ENCODE measurements at places on chromosomes 12 and 14. TPM values are rescaled to one million over a fixed set of nuclear protein-coding genes. Genes with fewer than 3 reads are reported as not detected.

GRCh38 chr12:113461666-113462065, 10.0 kb downstream of the LHX5 start:
- peaks cover 50% of the 10 kb centered on the region for H3K27me3 ChIP-seq
- DNase-seq: no peak
- H3K4me3 ChIP-seq: no peak overlapping the region
- no peak overlapping the region for H3K27ac ChIP-seq

The SIX1 gene
- not detected for total RNA-seq

The LRRK2 gene
- total RNA-seq: not detected

GRCh38 chr14:69204753-69205152, 13.5 kb downstream of the EXD2 start:
- H3K27me3 ChIP-seq: no peaks in the 10 kb centered on the region
- no peaks in the 10 kb centered on the region for H3K36me3 ChIP-seq
- H3K27ac ChIP-seq: no peak overlapping the region
- no peak for DNase-seq
- no peak overlapping the region for H3K4me3 ChIP-seq

The CEP170B gene
- 5.2 TPM for total RNA-seq

DNA sequence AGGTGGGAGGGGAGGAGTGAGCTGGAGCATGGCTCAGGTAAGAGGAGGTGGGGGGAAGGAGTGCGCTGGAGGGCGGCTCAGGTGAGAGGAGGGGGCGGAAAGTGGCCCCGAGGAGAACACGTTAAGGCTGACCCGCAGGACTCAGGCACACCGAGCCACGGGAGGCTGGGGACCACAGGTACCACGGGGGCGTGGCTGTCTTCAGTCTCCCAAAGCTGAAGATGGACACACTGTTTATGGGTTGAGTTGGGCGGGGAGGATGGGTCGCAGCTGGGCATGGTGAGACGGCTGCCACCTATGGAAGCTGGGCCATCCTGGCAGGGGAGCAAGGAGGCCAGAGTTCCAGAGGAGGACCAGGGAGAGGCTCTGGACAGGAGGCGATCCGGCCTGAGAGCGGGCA, 23.5 kb downstream of the UBR7 start:
- H3K4me1 ChIP-seq: peaks cover 8% of the 10 kb centered on the region
- H3K36me3 ChIP-seq: peaks cover 30% of the 10 kb centered on the region
- no peak overlapping the region for H3K4me3 ChIP-seq
- H3K27me3 ChIP-seq: no peaks in the 10 kb centered on the region
- no peak for DNase-seq

- no peak for DNase-seq
- H3K27ac ChIP-seq: no peak overlapping the region
- H3K4me3 ChIP-seq: no peak overlapping the region
- no peaks in the 10 kb centered on the region for H3K4me1 ChIP-seq
- no peaks in the 10 kb centered on the region for H3K36me3 ChIP-seq
Observed at GRCh38 chr12:117284140-117284539, 77.3 kb downstream of the NOS1 start.

The PTPN21 gene
- 0.17 TPM for total RNA-seq

The APOF gene
- total RNA-seq: not detected

The TMEM132C gene
- total RNA-seq: not detected

DNA sequence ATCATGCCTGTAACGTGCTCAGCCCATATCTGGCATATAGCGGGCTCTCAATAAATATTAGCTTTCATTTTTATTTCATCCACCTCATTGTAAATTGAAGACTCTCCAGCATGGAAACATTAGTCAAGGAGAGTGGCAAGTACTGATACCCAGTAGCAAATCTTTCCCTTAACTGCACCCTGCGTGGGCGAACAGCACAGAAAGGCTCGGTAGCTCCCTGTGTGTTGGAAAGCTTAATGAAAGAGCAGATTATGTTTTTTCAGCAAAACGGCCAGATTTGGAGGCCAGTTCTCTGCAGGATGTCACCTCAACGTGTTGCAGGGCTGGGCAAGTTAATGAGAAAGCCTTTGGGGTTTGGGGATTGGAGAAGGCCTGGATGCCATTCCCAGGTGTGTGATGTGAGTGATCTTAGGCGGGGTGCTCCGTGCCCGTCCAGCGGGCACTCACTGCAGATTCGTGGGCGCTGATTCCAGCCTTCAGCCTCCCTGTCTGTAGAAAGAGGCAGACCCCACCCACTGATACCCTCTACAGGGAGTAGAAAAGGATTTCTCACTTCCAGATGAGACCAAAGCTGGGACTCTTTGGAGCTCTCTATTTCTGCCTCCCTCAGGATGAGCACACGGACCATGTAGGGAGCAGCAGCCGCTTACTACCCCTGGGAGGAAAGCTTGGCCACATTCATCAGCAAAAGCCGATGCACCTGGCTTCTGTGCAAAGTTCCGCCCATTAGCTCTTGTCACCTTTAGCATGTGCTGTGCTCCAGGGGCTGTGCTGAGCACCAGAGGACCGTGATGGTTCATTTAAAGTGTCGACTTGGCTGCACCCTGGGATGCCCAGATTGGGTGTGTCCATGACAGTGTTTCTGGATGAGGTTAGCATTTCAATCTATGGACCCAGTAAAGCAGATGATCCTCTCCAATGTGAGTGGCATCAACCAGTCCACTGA, 29.1 kb downstream of the C14orf132 start:
- H3K27me3 ChIP-seq: no peaks in the 10 kb centered on the region
- H3K4me3 ChIP-seq: no peak overlapping the region
- no peaks in the 10 kb centered on the region for H3K36me3 ChIP-seq
- no peak overlapping the region for H3K27ac ChIP-seq
- H3K4me1 ChIP-seq: no peaks in the 10 kb centered on the region

- H3K4me1 ChIP-seq: peaks cover 36% of the 10 kb centered on the region
- H3K36me3 ChIP-seq: peaks cover 22% of the 10 kb centered on the region
- no peak overlapping the region for H3K4me3 ChIP-seq
- DNase-seq: no peak
Observed at GRCh38 chr14:65639216-65639615, 226.7 kb downstream of the FUT8 start.

Data from activated CD4-positive, alpha-beta memory T cell treated with anti-CD3 and anti-CD28 coated beads for 36 hours (primary cell).